Stimulated activated CD4-positive, alpha-beta T cell treated with anti-CD3 and anti-CD28 coated beads, Interleukin-4, amount 100 ng/mL, for 1 hour (primary cell): ENCODE measurements at places on chromosomes 11 and 22.

DNA sequence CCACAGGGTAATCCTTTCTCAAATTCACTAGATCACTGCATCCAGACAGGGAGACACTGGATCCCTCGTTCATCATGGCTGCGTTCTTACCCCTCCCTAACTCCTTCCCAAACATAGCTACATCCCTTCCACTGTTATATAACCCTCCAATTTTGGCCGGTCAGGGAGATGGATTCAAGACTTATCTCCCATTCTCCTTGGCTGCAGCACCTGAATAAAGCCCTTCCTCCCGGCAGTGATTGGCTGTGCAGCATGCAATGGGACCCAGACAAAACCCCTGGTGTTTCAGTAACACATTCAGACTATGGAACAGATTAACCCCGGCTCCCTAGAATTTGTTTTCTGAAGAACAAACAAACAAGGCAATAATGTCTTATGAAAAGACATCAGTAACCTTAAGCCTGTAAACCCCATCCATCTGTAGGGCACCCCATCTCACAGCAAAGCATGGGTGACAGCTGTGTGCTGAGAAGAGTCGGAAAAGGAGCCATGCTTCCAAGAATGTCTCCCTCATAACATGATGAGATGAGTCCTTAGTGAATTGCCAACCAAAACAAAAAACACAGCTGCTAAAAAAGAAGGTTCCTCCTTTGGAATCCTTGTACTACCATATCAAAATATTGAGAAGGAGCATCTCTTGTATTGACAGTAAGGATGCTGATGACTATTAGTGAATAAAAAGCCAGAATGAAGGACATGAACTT is 5.0 kb downstream of the MIF start:
- DNase-seq = no peak

DNA sequence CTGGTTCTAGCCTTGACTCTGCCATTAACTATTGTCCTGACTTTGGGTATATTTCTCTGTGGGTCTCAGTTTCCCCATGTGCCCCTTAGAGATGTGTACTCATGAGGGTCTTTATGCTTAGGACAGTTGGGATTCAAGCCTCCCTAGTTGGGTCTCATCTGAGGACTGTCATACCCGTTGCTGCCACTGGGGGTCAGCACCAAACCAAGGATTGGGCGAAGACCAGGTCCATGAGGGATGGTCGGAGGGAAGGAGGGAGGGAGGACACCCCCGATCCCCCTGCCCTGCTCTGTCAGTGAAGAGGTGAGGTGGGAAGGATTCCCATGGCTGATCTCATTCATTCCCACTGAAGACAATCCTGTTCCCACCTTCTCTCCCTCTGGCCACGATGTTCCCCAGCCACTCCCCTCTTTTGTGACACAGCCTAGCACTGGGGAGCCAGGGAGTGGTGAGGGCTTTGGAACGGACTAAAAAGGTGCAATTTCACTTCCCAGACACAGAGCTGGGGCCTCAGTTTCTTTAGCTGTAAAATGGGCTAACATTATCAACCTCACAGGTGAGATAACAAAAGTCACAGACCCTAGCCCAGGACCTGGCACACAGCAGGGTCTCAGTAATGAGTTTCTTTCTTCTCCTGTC is 12.4 kb upstream of the KLHL35 start:
- DNase-seq = peak; percentile 75

- no peak for DNase-seq
These were observed 68.5 kb upstream of the IGLL5 start for GRCh38 chr22:22818861-22819855.

GRCh38 chr11:65329944-65330403 is 3.7 kb upstream of the DPF2 start:
- DNase-seq = peak; percentile 77

- no peak for DNase-seq
These were observed 1.2 kb downstream of the SCN4B start for GRCh38 chr11:118151431-118151830.

- no peak for DNase-seq
These were observed 158.3 kb upstream of the SNX19 start for GRCh38 chr11:131074573-131074972.

DNA sequence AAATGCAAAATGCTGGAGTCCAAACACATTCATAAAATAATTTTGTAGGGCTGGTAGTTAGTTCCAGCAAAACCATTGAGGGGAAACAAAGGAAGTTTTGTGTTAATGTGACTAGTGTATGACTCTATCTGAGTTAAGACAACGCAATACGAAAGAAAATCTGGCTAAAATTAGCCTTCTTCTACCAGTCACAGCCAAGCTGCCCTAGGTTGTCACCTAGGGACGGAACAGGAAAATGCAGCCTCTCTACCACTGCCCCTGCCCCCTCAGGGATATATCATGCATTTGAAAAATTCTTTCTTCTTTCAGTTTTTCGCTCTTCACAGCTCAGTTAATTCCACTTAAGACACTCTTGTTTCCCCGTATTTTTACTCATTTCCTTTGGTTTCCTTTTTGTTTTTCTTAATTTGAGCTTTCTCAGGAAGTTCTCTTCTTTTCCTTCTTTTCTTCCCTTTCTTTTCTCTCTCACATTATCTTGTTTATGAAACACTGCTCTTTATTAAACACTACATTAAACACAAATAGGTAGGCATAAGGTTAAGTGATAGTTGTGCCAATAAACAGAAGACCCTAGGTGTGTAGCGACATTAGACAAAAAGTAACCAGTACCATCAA is 30.6 kb downstream of the KIRREL3 start:
- no peak for DNase-seq

DNA sequence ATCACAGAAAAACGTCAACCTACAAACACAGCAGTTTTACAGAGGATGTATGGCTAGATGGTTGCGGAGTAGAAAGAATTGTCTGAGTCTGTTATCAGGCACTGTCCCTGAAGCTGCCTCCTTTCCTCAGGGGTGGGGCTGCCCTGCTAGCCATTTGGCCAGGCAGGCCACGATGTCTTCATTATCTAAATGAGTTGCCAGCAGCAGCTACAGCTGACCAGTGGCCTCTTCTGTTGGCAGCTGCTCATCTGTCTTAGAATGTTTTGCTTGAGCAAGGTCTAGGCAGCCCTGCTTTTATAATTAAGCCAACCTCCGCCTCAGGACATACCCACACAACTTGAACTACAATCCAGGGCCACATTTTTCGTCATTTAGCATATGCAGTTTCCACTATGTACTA is 17.5 kb downstream of the SLC6A5 start:
- DNase-seq = no peak

- no peak for DNase-seq
These were observed 119.1 kb downstream of the MN1 start for GRCh38 chr22:27682437-27682836.

GRCh38 chr11:43943931-43944751 is 1.7 kb downstream of the C11orf96 start:
- DNase-seq = peak; percentile 13

GRCh38 chr11:86174101-86175046 is 70.2 kb upstream of the EED start:
- no peak for DNase-seq

GRCh38 chr22:17264321-17265052 is 45.3 kb upstream of the ADA2 start:
- no peak for DNase-seq

DNA sequence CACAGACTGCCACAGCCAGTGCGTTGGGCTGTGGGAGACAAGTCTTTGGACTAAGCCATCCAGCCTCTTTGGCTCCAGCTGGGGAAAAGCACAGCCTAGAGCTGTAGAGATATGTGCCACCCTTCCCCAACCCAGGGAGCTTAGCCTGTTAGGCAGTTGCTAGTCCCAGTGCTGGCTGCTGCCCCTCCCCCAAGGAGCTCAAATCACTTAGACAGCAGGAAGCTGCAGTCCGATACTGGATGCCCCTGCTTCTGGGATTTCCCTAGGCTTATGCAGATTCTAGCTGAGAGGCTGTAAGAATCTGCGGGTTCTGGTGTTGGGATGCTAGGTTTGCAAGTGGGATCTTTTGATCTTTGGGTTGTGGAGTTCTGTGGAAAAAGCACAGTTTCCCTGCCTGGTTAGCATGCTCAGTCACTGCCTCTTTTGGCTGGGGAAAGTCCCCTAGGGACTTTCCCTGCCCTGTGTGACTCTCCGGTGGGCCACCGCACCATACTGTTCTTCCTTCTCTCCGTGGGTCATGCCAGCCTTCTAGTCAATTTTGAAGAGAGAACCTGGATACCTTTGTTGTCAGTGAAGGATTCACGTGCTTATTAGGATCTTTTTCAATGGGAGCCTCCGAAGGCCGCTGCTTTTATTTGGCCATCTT is 792.0 kb downstream of the KCNA4 start:
- DNase-seq = no peak

DNA sequence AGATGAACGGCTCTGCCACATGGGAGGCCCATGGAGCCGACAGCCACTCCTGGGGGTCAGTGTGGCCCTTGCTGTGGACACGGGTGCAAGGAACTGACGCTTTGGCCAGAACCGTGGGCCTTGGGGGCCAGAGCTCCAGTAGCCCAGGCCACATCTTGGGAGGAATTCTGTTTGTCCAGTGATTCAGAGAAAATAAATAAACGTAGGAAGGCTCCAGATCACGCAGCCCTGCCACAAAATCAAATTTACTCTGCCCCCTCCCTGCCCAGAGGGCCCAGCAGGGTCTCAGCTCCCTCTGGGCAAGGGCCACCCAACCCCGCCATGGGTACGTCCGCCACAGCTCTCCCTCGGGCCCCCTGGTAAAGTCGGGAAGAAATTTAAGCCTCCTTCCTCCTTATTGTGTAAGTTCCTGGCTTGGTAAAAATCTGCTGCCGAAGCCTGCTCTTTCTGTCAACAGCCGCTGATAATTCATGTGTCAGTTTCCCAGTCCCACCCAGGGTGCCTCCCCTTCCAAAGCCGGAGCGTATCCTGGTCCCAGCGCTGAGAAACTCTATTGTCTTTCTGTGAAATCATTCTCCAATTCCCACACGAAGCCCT is 6.9 kb upstream of the MUC5AC start:
- no peak for DNase-seq

DNA sequence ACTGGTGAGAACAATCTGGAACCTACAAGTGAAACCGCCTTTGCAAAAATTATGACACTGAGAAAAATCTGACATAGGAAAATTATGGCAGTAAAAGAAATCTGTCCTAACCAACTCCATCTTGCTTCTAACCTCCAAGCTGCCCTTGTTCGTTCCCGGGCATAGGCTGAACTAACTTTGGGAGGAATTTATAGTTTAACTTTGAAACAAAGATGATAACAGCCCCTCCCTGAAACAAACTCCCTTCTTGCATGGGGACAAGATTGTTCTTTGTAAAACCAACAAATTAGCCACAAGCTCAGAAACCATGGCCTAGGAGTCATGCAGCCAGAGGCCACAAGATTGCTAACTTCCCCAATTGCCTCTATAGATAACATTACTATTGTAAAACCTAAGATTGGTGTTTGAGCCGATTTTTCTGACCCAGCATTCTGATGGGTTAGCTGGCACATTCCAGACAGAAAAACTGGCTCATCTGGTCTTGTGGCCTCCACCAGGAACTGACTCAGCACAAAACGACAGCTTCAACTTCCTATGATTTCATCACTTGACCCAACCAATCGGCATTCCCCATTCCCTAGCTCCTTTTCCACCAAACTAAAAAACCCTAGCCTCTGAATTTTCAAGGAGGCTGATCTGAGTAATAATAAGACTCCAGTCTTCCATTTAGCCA is 3.6 kb upstream of the CCDC81 start:
- DNase-seq = no peak

GRCh38 chr11:95375886-95376285 is 144.9 kb upstream of the SESN3 start:
- no peak for DNase-seq

DNA sequence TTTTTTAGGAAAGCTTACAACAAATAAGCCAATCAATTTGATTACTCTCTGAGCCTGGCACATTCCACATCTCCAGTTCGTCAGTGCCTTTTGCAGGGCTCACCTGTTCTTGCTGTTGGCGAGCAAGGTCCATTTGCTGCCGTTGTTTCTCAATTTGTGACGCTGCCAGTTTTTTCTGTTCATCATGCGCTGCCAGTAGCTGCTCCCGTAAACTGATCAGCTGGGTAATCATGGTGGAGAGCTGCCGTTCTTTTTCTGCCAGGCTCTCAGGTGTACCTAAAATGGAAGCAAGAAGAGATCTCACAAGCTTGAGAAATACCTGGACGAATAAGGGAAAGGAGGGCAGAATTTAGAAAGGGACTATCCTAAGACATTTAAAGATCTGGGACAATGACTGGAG is 169.7 kb downstream of the SOX6 start:
- DNase-seq = no peak

DNA sequence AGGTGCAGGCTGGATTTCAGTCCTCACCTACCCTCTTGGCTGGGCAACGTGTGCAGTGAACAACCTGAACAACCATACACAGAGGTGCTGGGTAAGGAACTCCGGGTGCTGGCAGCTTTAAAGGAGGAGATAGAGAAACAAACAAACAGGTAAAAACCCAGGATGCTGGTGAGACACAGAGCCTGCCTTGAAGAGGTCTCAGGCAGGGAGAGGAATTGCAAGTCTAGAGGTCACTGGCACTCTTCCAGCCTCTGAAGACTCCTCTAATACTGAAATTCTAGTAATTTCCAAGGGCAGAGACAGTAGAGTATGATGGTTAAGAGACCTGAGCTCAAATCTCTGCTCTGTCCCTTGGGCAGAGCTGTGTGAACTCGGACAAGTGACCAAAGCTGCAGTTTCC is 192.5 kb downstream of the CEP164 start:
- no peak for DNase-seq

- DNase-seq = no peak
These were observed 55.9 kb downstream of the SLC5A12 start for GRCh38 chr11:26665946-26666345.
